Midbrain (tissue), 1 donor: ENCODE measurements at places on chromosomes 2 and 18.

GRCh38 chr18:27005589-27005988, 140.1 kb upstream of the AQP4 start:
- DNase-seq, result no peak

DNA sequence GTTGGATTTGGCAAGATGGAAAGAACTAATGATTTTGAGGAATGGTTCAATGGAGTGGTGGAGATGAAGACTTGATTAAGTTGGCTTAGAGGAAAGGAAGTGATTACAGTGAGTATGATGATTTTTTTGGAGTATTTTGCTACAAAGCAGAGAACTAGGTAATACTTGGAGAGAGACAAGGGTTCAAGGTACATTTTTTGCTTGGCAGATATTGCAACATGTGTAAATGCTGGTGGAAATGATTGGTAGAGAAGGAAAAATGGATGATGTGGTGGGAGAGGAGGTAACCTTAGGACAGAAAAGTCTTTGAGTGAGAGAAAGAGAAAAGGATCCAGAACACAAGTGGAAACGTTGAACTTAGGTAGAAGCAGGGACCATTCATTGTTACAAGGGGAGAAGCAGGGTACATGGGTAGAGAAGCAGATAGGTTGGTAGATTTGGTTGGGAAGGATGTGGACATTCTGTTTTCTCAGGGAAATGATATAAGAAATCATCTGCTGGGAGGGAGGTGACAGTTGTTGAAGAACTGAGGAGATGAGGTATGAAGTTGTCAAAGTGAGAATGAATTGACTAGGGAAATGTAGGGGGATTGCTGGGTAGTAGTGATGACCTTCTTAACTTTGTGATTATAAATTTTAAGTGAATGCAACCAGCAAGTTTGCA, 6.5 kb downstream of the EHBP1 start:
- DNase-seq, result no peak

GRCh38 chr18:36593001-36593400, 235.8 kb downstream of the TPGS2 start:
- no peak for DNase-seq

GRCh38 chr18:39918847-39919246, 2036.2 kb upstream of the PIK3C3 start:
- no peak for DNase-seq

DNA sequence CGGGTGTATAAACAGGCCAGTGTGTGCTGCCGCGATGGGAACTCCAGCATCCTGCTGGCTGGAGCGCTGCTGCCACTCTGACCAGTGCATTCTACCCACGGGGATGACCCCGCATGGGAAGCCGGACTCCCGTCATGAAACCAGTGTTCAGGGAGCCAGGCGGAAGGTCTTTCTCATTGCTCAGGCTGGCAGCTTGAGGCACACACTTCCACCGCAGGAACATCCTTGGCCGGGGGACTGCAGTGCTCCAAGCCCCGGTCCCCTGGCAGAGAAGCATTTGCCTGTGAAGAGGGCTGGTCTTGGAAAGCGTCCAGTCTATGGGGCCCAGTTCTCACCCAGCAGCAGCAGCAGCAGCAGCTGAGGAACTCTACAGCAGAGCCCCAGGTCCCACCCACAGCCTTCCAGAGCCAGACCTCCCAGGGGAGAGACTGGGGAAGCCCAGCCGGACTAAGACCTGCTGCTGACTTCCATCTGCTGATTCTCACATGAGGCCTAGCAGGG, 235.9 kb downstream of the KLHL29 start:
- peak; percentile 7 for DNase-seq

- no peak for DNase-seq
These were observed 41.3 kb upstream of the GYPC start for GRCh38 chr2:126614524-126615227.

- DNase-seq, result no peak
These were observed 1.3 kb upstream of the LYPD1 start for GRCh38 chr2:132671151-132671835.

DNA sequence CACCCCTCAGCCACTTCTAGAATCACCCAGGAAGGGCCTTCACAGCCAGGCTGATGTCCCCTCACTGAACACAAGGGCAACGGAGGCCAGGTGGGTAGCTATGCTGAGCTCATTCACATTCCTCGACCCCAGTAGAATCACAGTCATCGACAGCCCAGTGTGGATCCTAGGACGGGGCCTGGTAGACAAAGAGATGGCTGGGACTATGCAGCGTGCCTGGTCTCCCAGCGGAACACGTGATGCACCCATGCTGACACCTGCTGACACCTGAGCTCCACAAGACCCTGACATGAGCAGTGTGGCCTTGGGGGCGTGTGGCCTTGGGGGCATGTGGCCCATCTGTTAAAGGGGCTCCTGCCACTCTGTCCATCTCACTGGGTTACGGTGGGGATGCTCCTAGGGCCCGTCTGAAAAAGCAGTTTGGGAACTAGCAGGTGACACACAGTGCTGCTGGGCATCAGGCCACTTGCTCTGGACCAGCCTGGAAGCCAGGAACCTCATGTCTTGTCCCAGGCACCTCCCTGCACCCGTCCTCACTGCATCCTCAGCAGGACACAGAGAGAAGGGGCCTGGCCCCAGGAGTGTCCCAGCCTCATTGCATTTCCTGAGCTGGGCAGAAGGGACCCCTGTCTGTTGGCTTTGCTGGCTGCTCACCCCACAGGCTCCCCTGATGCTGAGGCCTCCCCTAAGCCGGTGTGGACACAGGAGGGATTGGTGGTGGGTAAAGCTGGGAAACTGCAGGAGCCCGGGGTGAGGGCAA, 9.7 kb downstream of the ECEL1 start:
- no peak for DNase-seq

GRCh38 chr2:23363831-23364230, 21.1 kb upstream of the KLHL29 start:
- DNase-seq, result no peak

DNA sequence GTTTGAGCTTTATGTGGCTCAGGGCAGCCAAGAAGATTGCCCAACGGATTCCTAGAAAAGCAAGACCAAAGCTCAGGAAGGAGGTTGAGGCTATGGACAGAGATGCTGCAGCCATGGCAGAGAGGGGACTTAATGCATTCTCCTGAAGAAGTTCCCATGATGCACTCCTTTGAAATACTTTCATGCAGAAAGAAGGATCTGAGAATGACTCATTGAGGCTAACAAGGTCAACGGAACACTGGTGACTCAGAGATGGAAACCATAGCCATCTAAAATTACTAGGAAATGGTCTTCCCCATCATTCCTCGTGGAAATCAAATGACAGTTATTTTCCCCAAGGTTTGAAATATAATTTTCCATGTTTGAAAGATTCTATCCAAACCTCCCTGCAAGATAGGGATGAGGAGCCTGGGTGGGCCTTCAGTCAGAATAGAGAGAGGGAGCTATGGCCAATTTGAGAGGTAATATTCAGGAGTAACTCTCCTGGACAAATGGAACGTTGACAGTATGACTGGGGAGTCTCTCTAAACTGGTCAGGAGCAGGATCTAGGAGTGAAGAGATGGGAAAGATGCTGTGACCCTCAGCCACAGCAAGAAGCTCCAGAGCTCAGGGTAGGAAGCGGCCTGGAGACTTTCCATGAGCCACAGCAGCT, 63.0 kb downstream of the REEP1 start:
- no peak for DNase-seq

DNA sequence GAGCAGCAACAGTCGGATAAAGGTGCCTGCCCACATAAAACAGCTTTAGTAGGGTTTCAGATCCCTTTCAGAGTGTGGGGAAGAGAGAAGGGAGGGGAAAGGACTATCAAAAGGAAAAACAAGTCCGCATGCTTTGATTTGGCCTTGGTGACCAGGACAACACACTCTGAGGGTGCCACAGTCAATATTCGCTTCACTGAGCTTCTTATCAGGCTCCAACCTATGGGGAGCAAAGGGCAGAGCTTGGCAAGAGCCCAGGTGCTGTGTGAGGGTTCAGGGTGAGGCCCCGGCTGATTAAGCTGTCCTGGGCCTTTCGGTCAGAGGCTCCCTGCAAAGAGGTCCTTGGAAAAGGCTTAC, 237.4 kb upstream of the SMAD2 start:
- DNase-seq, result no peak

GRCh38 chr2:125576558-125576957, 1079.4 kb upstream of the GYPC start:
- DNase-seq, result no peak

DNA sequence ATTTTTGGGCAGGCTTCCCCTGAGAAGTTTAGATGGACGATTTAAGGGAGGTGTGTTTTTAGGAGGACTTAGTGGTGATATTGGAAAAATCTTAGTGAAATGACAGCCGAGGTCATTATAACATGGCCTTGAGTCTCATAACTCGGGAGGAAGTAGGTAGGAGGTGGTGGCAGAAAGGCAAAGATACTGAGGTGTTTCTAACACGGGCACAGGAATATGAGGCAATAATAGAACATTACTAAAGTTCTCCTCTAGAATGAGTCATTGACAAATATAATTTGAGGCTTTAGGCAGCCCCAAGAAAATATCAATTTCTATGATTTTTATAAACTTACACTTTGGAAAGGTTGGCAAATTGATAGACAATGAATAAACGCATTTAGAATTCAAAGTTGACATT, 146.1 kb upstream of the ZEB2 start:
- no peak for DNase-seq

DNA sequence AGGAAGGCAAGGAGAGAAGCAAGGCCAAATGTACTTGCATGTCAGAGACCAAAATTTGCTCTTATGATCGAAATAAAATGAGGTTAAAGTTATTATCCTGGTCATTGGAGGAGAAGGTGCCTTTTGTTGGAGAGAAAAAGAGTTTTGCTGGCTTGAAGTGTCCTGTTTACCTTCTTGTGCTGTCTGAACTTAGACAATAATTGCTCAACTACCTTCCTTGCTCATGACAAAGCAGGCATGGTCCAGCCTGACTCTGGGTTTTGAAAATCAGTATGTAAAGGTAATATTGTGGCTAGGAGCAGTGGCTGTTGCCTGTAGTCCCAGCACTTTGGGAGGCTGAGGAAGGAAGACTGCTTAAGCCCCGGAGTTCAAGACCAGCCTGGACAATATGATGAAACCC, 89.1 kb downstream of the MEIS1 start:
- DNase-seq, result no peak

DNA sequence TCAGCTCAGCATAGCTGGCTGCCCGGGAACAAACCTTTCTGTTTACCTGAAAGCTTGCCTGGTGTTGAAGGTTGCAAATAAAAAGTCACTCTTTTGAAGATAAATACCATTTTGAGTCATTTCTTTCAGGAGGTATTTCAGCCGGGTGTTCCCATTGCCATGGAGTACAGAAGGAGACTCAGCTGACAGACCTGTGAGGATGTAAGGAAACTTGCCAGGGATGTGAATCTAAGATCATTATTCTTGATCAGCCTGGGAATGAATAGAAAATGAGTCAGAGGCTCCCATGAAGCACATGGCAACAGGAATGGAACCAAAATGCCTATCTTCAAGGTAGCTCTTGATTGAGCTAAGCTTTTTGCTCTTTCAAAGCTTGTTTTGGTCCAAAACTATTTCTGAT, 231.2 kb downstream of the CYRIA start:
- no peak for DNase-seq

DNA sequence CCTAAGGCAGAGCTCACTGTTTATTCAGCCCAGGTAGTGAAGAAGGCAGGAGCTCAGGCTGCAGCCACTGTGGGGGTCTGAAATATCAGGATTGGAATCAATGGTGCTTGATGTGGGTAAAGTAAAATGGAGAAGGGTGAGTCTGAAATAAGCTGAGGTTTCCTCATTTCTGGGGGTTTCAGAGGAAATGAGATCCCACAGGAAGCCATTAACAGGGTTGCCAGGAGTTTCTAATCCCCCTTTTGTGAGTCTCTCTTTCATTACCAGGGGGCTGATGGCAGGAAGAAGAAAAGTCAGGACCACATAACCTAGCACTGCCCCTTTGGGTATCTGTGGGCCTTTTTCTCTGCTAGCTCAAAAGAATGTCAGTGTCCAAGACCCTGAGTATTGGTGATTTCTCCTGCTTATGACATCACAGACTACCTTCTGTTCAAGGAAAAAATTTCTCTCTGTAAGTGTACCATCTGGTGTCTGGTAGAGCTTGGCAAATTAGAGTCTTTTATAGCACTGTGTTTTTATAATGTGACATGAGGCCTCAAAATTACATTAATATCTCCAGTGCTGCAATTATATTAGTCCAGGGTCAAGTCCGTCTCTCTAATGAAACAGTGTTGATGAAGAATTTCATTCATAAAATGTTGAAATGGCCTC, 56.0 kb downstream of the LBH start:
- DNase-seq, result no peak

DNA sequence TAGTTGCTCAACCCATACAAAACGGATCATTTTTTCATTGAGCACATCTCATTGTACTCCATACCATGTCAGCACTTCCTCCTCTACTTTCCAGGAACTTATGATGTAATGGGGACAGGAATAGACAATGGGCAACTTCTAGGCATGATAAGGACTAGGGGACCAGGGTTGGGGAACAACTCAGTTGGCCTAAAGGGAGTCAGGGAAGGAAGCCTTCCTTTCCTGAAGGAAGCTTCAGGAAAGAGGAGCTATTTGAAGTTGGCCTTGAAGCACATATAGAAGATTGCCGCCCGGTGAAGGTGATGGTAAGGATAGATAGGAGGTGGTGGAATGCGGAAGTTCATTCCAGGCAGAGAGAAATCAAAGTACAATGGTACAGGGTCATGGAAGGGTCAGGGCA, 283.9 kb downstream of the SLC8A1 start:
- DNase-seq, result no peak

GRCh38 chr2:148599109-148599991, 45.2 kb upstream of the EPC2 start:
- DNase-seq, result no peak

DNA sequence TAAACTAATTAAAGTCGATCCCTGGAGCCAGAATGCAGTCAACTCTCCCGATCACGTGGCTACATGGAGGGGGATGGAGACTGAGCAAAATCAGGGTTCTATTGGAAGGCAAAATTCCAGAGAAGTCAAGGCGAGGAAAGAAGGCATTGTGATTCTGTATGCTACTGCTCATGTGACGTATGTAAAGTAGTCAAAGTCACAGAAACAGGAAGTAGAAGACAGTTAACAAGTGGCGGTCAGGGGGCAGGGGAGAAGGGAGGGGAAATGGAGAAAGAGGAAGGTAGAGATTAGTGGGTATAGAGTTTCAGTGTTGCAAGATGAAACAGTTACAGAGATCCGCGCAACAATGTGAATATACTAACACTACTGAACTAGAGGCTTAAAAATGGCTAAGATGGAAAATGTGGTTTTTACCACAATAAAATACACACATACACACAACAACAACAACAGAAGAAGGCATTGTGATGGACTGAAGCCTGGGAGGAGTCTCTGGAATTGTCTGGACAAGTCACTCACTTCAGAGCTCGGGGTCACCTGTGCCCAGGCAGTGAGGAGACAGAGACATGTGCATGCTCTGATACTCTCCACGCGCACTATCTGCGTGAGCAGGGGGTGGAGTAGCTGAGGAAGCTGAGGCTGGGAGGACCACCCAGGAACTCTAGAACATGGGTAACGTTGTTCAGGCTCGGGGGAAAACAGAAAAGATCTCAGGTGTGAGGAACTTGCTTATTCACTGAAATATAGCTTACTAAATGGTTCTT, 89.9 kb upstream of the CDCA7 start:
- peak; percentile 5 for DNase-seq
